Activated T-cell treated with anti-CD3 and anti-CD28 coated beads, Interleukin-2, amount 50 U/mL, for 72 hours (primary cell): ENCODE measurements at places on chromosomes 16 and 17. TPM values are rescaled to one million over a fixed set of nuclear protein-coding genes. Genes with fewer than 3 reads are reported as not detected.

GRCh38 chr17:49361129-49361901, 735 bp downstream of the ZNF652 start:
- H3K36me3 ChIP-seq: peaks cover 5% of the 10 kb centered on the region
- DNase-seq: peak; percentile 70
- H3K27ac ChIP-seq: peak overlapping the region; percentile 77
- peaks cover 7% of the 10 kb centered on the region for H3K27me3 ChIP-seq

GRCh38 chr16:82192665-82193064, 22.6 kb upstream of the MPHOSPH6 start:
- H3K27me3 ChIP-seq: peaks cover 8% of the 10 kb centered on the region
- peak overlapping the region; percentile 27 for H3K27ac ChIP-seq
- DNase-seq: peak; percentile 52
- H3K36me3 ChIP-seq: no peaks in the 10 kb centered on the region
- peak overlapping the region; percentile 55 for H3K4me3 ChIP-seq

DNA sequence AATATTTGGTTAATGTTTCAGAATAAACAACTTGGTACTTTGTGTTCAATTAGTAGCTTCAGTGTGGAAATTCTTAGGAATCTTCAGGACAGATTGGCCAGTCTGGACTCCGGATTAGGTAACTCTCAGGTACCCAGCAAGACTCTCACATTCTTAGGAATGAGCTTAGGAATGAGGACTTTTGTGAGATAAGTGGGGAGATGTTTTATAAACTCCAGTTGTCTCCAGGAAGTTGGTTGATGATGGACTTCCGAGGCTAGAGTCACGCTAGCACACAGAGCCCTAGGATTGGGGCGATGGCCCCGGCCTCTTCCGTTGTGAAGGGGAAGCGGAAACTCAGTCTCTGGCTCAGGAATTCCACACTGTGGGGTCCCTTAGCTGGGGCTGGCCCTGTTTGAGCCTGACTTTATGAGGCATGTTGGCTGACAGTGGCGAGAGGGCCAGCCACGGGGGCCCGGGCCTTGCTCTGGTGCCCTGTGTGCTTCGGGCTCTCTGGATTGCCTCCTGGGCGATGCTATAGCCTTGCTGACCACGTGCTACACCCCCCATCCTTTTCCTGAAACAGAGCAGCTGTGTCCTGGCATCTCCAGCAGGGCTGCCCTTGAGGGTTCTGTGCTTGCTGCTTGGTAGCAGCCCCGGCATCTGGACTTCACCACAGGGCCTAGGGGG, 32.4 kb downstream of the RAB11FIP3 start:
- H3K27ac ChIP-seq: no peak overlapping the region
- no peak overlapping the region for H3K4me3 ChIP-seq
- no peaks in the 10 kb centered on the region for H3K36me3 ChIP-seq
- no peaks in the 10 kb centered on the region for H3K4me1 ChIP-seq
- no peaks in the 10 kb centered on the region for H3K27me3 ChIP-seq
- no peak for DNase-seq

GRCh38 chr17:32541640-32542039, 54.8 kb downstream of the CDK5R1 start:
- peaks cover 5% of the 10 kb centered on the region for H3K27me3 ChIP-seq
- DNase-seq: no peak
- no peak overlapping the region for H3K27ac ChIP-seq
- no peaks in the 10 kb centered on the region for H3K4me1 ChIP-seq
- no peaks in the 10 kb centered on the region for H3K36me3 ChIP-seq

DNA sequence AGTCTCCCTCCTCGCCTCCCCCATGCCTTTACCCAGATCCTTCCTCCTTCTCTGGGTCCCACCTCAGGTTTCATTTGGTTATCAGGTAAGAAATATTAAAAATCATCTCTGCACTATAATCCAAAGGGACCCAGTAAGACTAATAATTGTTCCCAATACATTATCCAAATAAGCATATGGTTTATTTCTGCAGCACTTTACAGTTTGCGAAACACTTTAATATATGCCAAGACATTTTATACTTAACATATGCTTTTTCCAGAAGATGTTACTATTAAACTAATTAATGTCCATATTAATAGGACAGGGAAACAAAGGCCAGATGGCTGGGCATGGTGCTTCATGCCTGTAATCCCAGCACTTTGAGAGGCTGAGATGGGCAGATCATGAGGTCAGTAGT, 33.3 kb downstream of the CD300LF start:
- H3K4me1 ChIP-seq: peaks cover 16% of the 10 kb centered on the region
- no peak overlapping the region for H3K27ac ChIP-seq
- DNase-seq: no peak
- no peaks in the 10 kb centered on the region for H3K36me3 ChIP-seq

Gene RNU2-1
- total RNA-seq: 4,759 TPM

DNA sequence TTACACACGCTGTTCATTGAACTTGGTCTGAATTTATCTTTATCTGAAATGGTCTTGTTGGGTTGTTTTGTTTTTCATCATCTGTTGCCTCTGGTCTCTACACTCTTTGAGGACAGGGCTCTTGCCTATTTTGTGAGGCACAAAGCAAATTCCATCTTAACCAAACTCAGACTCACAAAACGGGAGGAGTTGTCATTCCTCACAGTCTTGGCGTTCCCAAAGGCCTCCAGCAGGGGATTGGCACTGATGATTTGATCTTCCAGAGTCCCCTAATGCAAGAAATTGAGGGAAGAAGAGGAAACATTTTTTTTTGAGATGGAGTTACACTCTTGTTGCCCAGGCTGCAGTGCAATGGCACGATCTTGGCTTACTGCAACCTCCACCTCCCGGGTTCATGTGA, 8.7 kb downstream of the MYH3 start:
- no peaks in the 10 kb centered on the region for H3K27me3 ChIP-seq
- H3K36me3 ChIP-seq: no peaks in the 10 kb centered on the region
- no peak for DNase-seq
- H3K27ac ChIP-seq: no peak overlapping the region
- H3K4me3 ChIP-seq: no peak overlapping the region

Gene TBC1D3I
- 3.1 TPM for total RNA-seq

Gene TP53TG3
- not detected for total RNA-seq

DNA sequence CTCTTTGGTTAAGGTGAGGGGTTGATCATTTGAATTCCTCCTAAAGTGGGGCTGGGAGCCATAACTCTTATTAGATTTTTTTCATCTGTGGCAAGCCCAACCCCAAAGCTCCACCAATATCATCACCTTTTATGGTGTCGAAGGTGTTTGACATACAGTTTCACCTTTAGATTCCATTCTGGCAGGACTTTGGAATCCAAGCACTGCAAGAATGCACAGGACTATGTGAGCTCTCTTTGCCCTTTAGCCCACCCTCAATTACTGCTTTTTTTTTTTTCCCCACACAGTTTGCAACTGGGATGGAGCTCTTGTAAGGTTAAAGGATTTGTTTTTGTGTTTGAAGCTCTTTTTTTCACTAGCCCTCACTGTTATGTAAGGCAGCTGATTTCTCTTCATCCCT, 154.0 kb upstream of the KCNJ16 start:
- no peak overlapping the region for H3K27ac ChIP-seq
- H3K4me3 ChIP-seq: no peak overlapping the region
- no peak for DNase-seq
- no peaks in the 10 kb centered on the region for H3K27me3 ChIP-seq
- no peaks in the 10 kb centered on the region for H3K4me1 ChIP-seq

Gene DCAF7
- 126 TPM for total RNA-seq

GRCh38 chr16:30761427-30761927, 385 bp downstream of the CFAP119 start:
- H3K36me3 ChIP-seq: peaks cover 11% of the 10 kb centered on the region
- H3K4me1 ChIP-seq: peaks cover 28% of the 10 kb centered on the region
- no peaks in the 10 kb centered on the region for H3K27me3 ChIP-seq
- peak overlapping the region; percentile 93 for H3K4me3 ChIP-seq
- DNase-seq: peak; percentile 43
- H3K27ac ChIP-seq: peak overlapping the region; percentile 93

Gene TBC1D3H
- not detected for total RNA-seq

DNA sequence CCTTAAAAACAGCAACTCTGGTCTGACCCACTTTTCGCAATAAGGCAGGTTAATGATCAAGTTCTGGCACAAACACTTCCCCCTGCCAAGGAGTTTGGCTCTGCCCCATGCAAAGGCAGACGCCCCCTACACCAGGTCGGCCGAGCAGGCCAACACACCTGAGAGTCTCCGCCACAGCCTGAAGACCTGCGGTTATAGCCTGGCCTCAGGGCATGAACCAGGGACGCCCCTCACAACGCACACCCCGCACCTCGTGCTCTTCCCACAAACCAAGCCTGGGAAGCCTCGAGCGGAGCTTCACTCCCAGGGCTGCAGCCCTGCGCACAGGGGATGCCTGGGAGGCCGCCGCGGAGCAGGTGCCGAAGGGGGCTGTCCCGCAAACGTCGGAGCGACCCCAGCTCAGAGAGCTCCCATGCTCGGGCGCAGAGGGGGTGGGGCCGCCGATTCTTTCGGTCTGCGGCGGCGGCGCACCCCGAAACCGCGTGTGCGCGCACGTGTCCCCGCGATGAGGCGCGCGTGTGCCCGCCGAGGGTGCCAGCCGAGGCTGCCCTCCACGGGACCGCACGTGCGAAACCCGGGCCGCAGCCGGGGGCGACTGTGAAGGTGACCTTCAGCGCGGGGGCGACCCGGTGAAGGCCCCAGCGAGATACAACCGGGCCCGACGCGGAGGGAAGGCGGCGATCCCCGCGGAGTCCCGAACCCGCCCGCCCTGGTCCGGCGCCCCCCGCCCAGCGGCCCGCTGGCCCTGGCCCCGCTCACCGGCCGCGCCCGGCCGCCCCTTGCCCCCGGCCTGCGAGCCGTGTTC, 559 bp downstream of the CLUH start:
- peak overlapping the region; percentile 24 for H3K27ac ChIP-seq
- H3K4me3 ChIP-seq: peak overlapping the region; percentile 95
- no peaks in the 10 kb centered on the region for H3K36me3 ChIP-seq
- peak; percentile 47 for DNase-seq

GRCh38 chr17:31558748-31559583, 167.5 kb downstream of the RAB11FIP4 start:
- H3K4me1 ChIP-seq: peaks cover 11% of the 10 kb centered on the region
- H3K27me3 ChIP-seq: no peaks in the 10 kb centered on the region

- H3K4me1 ChIP-seq: peaks cover 11% of the 10 kb centered on the region
- peaks cover 8% of the 10 kb centered on the region for H3K27me3 ChIP-seq
- no peak overlapping the region for H3K4me3 ChIP-seq
- no peaks in the 10 kb centered on the region for H3K36me3 ChIP-seq
- H3K27ac ChIP-seq: no peak overlapping the region
Measured at GRCh38 chr16:57304169-57305061, 19.9 kb upstream of the PLLP start.

- peak; percentile 11 for DNase-seq
- peaks cover 41% of the 10 kb centered on the region for H3K4me1 ChIP-seq
- peak overlapping the region; percentile 99 for H3K27ac ChIP-seq
- peak overlapping the region; percentile 99 for H3K4me3 ChIP-seq
- peaks cover 5% of the 10 kb centered on the region for H3K36me3 ChIP-seq
- H3K27me3 ChIP-seq: peaks cover 14% of the 10 kb centered on the region
Measured at GRCh38 chr17:30969989-30970830, 629 bp upstream of the RNF135 start.

Gene SMTNL2
- not detected for total RNA-seq

DNA sequence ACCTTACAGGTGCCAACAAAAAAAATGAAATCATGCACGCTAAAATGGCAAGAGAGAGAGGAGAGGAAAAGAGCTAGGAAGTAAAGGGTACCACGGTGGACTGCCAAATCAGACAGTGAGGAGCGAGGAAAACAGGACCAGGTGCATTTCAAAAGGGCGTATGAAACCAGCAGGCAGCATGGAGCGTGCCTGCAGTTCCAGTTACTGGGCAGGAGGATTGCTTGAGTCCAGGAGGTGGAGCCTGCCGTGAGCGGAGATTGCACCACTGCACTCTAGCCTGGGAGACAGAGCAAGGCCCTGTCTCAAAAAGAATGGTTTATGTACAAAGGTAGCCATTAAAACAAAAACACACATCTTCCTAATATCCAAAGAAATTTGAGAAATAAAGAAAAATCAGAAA, 16.4 kb downstream of the USP36 start:
- peaks cover 35% of the 10 kb centered on the region for H3K36me3 ChIP-seq
- peaks cover 40% of the 10 kb centered on the region for H3K4me1 ChIP-seq
- no peaks in the 10 kb centered on the region for H3K27me3 ChIP-seq
- no peak for DNase-seq

DNA sequence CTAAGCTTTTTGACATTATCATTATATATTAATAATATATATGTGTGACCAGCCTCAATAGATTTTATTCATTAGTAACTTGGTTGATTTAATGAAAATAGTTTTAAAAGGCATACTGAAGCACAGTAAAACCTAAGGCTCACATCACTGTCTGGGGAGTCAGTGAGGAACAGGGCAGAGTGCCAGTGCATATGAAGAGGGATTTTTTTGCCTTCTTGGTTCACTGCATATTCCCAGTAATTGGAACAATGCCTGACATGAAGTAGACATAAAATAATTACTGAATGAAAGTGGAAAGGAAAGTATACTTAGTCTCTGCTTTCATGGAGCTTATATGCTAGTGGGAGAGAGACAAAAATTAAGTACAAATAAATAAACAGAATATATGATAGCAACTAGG, 81.1 kb downstream of the FTO start:
- H3K4me3 ChIP-seq: no peak overlapping the region
- H3K27me3 ChIP-seq: no peaks in the 10 kb centered on the region
- H3K4me1 ChIP-seq: peaks cover 33% of the 10 kb centered on the region
- no peak overlapping the region for H3K27ac ChIP-seq
- DNase-seq: no peak
- H3K36me3 ChIP-seq: no peaks in the 10 kb centered on the region

DNA sequence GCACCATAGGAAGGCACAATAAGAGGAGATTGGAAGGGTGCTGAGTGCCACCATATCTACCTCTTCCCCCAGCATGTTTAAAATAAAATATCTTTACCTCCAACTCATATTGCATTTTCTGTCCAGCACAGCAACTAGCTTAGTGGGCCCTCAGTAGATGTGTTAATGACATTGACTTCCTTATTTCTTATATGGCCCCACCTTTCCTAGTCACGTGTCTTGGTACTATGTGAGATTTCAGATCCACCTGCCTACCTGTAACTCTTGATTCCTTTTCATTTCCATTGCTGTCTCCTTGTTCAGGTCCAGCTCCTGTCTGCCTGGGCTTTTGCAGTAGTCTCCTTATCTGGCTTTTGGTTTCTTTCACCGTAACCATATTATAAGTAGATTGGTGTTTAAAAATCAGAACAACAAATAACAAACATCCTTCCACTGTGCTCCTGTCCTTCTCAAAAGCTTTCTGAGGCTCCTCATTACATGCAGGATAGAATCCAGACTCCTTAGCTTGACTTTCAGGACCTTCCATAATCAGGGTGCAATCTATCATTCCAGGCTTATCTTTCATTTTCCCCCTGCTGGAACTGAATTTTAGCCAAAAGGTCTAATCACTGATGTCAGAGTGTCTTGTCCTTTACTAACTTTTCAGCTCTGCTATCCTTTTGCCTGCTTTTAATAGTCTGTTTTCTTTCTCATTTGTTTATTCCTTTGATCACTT, 71.3 kb downstream of the FTO start:
- no peak overlapping the region for H3K27ac ChIP-seq
- H3K4me3 ChIP-seq: no peak overlapping the region
- no peak for DNase-seq
- no peaks in the 10 kb centered on the region for H3K36me3 ChIP-seq

- no peaks in the 10 kb centered on the region for H3K27me3 ChIP-seq
- H3K36me3 ChIP-seq: no peaks in the 10 kb centered on the region
- no peak for DNase-seq
- H3K27ac ChIP-seq: no peak overlapping the region
- H3K4me1 ChIP-seq: peaks cover 34% of the 10 kb centered on the region
Measured at GRCh38 chr17:75069783-75070182, 18.0 kb upstream of the SLC16A5 start.

- H3K4me1 ChIP-seq: no peaks in the 10 kb centered on the region
- no peaks in the 10 kb centered on the region for H3K27me3 ChIP-seq
- no peak overlapping the region for H3K27ac ChIP-seq
- H3K36me3 ChIP-seq: peaks cover 2% of the 10 kb centered on the region
- no peak overlapping the region for H3K4me3 ChIP-seq
Measured at GRCh38 chr16:17432901-17433576, 37.7 kb downstream of the XYLT1 start.
